GOT3 (cell line): ENCODE measurements at places on chromosomes 11 and 22.

DNA sequence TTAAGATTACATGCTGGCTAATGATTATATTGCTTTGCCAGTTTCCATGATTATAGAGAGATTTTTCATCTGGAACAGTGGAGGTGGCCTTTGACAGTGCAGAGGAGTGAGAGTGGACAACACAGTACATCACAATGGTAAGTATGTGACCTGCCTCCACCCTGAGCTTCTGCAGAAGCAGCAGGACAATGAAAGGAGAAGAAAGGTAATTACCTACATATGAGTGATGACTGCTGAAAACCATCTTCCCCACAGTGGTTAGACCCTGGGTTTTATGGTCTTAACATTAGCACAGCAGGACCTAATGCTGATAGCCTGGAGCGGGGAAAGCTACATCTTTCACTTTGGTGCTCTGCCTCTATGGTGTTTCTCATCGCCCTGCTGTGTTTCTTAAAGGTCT is 454.7 kb upstream of the DDI1 start:
- no peak for DNase-seq

DNA sequence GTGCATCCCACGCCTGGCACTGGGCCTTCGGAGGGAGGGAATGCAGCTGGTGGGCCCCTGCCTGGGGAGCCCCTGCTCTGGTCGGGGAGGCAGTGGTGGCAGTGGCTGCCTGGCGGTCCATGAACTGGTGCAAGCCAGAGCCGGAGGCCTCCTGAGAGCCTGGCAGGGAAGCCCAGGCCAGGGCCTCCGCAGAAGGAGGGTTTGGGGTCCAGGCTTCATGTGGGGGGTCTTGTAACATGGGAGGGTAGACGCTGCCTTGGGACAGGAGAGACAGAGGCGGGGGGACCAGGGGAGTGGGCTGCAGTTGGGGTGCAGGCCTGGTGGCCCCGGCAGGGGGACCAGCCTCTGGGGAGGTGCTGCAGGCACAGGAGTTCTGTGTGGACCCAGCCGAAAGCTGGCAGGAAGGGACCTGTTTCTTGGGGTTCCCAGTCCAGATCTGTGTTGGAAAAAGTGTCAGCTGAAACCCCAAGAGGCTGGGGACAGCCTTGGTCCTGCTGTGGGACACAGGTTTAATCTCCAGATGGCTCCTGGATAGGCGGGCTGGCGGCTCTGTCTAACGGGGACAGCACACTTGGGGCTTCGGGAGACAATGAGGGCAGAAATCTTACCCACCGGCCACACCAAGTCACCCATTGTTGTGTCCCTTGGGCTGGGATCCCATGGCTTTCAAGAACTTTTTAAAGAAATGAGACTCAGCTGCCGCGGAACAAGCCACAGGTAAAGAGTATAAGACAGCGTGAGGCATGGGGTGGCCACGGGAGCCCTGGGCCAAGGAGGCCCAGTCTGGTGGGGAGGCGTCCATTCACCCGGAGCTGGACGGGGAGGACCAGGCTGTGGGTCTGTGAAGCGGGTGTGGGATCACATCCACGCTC is 73.5 kb downstream of the KCNQ1 start:
- DNase-seq = no peak

DNA sequence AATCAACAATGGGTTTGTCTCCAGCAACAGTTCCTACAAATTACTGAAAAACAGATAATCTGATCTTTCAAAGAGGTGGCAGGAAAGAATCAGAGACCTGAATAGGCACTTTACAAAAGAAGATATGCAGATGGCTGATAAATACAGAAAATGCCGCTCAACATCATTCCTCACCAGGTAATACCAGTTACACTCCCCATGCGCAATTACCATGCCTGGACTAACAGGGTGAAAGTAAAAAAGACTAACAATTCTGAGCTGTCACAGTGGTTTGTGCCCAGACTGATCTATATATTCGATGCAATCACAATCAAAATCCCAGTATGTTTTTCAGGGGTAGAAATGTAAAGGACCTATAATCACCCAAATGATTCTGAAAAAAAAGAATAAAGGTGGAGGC is 10.0 kb downstream of the SNX32 start:
- no peak for DNase-seq

GRCh38 chr22:43411869-43412807 is at the start of gene MPPED1:
Gene MPPED1, plus strand, starts transcription at chr22:43412014. Its CDS starts 12,972 bp downstream, at chr22:43424986.
- DNase-seq = no peak

GRCh38 chr11:131894615-131895544 is 524.5 kb downstream of the NTM start:
- no peak for DNase-seq

DNA sequence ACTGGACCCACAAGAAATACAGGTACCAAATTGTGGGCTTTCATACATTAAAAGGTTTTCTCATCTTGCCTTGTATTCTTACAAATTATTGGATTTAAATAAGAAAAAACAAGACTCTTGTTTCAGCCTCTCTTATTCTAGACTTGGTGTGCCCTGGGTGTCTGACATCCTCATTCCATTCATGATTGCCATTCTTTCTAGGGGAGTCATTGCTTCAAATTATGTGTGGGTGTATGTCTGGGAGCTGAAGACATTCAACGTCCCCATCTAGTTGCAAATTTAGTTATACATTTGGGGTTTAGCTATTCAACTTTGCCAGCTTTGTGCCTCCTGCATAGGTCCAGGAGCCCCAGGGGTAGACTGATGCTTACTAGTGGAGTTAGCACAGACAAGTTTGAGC is 18.1 kb downstream of the MAML2 start:
- no peak for DNase-seq

DNA sequence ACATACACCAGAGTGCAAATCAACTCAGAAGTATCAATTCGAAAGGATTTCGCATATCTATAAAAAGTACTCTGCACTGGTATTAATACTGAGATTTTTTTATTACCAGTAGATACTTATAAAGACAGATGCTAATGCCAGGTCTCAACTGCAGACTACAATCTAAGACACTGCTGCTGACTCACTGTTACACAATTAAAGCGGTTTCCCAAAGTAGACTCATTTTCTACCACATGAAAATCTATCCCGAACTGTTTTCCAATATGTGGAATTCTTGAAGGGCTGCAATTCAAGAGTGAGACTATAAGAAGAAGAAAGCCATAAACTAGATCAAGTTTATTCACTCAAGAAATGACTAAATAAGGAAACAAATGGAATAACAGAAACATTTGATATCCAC is 57.2 kb upstream of the ARHGAP32 start:
- DNase-seq = no peak

GRCh38 chr11:36409152-36409816 is 100.8 kb downstream of the TRAF6 start:
- no peak for DNase-seq

GRCh38 chr11:110921742-110922521 is 209.7 kb upstream of the ARHGAP20 start:
- DNase-seq = no peak

DNA sequence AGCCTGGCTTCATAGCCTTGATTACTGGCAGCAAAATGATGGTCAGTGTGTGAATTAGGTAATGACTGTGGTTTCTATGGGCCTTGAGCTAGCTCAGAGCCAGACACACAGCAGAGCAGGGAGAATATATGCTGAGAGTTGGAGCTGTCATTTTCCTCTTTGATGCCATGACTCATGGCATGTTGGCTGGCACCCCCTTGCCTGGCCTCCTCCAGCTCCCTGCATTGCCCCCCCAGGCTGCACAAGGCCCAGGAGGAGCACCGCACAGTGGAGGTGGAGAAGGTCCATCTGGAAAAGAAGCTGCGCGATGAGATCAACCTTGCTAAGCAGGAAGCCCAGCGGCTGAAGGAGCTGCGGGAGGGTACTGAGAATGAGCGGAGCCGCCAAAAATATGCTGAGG is 20.3 kb upstream of the RRM1 start:
- no peak for DNase-seq

DNA sequence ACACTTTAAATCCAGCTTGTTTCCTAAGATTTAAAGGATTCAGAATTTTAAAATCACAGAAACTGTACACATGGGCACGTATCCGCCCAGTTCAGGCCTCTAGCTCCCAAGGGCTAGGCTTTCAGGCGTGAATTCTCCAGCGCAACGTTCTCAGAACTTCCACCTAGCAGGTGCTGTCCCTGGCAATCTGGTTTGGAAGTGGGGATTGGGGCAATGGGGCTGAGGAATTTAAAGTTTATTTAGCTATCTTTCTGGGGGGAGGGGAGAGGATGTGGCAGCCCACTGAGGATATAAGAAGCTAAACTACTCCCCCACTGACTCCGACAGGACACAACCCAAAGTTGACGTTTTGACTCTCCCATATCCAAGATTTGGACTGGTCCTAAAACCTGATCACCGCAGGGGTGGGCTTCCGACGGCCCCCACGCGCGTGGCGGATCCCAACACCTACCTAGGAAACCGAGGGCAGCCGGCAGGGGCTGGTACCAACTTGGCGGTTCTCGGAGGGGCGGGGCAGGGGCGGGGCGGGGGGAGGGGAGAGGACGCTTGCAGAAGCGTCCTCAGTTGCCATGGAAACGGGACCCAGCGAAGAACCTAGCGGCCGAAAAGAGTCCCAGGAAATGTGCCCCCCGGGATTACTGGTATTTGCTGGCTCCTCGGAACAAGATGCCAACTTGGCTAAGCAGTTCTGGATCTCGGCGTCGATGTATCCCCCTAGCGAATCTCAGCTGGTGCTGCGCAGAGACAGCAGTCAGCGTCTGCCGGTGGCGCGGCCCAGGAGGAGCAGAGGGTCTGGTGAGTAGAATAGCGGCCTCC is at the start of gene HOATZ:
Gene HOATZ (plus strand): TSS at position 563 of the 816 bp plus-strand sequence. CDS start 7 bp downstream, at position 570.
- DNase-seq = no peak
